ENCODE measurements at places on chromosomes 5 and 9.

- no peak for DNase-seq
These were observed 758.5 kb upstream of the EDIL3 start for GRCh38 chr5:85143138-85143537.

DNA sequence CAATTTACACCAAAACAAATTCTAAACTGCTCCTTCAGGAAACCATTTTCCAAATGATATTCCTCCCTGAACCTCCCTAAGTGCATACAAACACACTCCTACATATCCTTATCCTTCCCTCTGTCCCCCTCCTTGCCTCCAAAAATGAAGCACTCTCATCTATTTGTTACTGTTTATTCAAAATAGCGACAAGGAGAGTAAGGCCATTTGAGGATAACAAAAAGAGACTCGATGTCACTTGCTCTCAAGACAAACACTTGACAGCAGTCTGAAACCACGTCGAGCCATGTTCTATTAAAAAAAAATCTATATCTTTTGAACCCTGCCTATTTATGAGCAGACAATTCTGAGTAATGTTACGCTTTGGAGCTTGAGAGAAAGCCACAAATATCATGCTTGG is 547.9 kb downstream of the DTWD2 start:
- no peak for DNase-seq

- no peak for DNase-seq
These were observed 4.0 kb downstream of the SNX30 start for GRCh38 chr9:112754578-112754977.

DNA sequence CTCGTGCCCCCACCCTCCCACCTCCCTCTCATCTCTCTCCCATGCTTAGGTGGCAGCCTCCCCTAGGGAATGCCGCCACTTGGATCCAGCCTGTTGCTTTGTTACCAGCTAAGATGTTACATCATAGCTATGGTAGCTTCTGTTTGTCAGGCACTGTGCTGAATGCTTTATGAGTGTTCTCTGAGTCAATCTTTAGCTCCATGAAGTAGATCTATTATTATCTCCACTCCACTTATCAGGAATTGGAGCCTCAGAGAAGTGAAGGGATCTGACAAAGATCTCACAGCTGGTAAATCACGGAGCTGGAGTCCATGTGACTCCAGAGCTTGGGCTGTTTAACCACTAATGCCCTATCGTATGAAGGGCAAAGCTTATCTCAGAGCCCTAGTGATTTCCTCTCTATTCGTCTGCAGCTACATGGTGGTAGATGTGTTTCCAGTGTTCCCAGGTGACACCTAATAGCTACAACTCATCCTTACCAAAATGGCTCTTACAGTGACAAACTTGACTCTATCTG is 54.1 kb downstream of the GARNL3 start:
- DNase-seq: no peak

DNA sequence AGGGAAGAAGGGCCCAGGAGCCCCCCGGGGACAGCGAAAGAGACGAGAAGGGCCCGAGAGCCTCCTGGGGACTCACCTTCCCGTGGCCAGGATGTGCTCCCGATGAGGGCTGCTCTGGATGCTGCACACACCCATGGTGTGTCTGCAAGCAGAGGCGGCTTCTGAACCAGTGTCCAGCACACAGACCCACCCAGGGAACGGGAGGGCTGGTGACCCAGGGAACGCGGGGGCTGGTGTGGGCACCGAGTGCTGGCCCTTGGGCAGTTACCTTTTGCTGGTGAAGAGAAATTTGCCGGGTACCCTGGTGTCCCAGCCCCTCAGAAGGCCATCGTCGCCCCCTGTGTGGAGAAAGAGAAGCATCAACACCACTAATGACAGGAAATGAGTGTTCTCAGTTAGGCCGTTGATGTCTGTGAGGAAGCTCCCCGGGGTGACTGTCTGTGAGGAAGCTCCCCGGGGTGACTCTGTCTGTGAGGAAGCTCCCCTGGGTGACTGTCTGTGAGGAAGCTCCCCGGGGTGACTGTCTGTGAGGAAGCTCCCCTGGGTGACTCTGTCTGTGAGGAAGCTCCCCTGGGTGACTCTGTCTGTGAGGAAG is 13.2 kb downstream of the MRPL41 start:
- DNase-seq: no peak

DNA sequence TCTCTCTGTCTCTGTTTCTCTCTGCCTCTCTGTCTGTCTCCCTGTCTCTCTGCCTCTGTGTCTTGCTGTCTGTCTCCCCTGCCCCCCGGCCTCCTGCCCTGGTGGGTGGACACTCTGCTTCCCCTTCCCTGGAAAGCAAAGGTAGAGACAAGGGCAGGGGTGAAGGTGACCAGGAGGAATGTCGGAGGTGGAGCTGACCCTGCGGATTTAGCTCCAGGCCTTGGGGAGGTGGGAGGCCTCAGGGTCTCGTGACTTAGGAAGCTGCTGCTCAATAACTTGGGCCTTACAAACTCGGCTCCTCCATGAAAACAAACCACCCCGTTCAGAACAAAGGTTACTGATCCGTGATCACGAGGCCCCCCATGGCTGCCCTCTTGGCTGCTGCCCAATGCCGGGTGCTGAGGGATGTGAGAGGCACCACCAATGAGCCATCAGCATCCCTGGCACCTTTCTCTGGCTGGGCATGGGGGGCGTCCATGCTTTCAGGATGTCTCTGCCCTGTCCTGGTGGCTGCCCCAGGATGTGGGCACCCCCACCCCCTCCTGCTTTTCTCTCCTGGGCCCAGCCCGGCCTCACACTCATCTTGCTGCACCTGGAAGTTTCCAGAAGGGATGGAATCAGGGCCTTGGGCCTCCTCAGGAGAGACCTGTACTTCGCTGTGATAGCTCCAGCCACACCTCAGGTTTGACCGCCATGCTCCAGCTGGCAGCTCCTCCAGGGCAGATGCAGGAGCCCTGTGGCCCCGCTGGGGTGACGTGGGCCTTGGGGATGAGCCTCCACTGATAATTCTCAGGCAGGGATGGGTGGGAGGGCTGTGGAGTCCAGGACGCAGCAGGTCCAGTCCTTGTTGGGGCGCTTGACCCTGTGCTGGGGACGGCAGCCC is 14.8 kb upstream of the SLC6A19 start:
- peak; percentile 18 for DNase-seq

- no peak for DNase-seq
These were observed 86.9 kb upstream of the CTNNA1 start for GRCh38 chr5:138666226-138666742.

- DNase-seq: no peak
These were observed 50.5 kb upstream of the CTNNAL1 start for GRCh38 chr9:109063760-109064159.

- no peak for DNase-seq
These were observed 154.9 kb upstream of the DAPK1 start for GRCh38 chr9:87342743-87343142.

- DNase-seq: no peak
These were observed 78.5 kb downstream of the KIF4B start for GRCh38 chr5:155091768-155092717.

- DNase-seq: no peak
These were observed 79.6 kb downstream of the C7 start for GRCh38 chr5:40988746-40989510.

DNA sequence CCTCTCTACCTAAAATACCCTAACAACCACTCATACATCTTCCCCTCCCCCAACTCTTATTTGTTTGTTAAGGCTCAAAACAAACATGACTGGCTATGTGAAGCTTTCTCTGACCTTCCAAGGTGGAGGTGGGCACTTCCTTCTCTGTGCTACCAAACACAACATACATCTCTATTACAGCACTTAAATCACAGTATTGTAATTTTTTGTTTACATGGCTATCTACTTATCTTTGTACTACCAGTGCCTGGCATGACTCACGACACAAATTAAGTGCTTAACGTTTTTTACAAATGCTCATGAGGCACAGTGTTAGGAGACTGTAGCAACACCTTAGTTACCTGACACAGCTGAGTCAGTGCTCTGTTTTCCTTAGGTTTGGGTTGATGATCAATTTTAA is 18.6 kb downstream of the HOMER1 start:
- no peak for DNase-seq

DNA sequence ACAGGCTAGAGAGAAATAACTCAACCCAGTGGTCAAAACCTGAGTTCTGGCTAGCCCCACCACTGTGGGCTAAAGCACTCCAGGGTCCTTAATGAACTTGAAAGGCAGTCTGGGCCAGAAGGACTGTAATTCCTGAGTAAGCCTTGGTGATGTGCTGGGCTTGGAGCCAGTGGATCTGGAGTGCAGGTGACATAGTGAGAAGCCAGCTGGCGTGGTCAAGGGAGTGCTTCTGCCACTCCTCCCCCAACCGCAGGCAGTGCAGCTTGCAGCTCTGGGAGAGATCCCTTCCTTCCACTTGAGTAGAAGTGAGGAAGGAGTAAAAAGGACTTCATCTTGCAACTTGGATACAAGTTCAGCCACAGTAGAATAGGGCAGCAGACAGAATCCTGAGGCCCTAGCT is 424.0 kb downstream of the CDH18 start:
- DNase-seq: no peak

DNA sequence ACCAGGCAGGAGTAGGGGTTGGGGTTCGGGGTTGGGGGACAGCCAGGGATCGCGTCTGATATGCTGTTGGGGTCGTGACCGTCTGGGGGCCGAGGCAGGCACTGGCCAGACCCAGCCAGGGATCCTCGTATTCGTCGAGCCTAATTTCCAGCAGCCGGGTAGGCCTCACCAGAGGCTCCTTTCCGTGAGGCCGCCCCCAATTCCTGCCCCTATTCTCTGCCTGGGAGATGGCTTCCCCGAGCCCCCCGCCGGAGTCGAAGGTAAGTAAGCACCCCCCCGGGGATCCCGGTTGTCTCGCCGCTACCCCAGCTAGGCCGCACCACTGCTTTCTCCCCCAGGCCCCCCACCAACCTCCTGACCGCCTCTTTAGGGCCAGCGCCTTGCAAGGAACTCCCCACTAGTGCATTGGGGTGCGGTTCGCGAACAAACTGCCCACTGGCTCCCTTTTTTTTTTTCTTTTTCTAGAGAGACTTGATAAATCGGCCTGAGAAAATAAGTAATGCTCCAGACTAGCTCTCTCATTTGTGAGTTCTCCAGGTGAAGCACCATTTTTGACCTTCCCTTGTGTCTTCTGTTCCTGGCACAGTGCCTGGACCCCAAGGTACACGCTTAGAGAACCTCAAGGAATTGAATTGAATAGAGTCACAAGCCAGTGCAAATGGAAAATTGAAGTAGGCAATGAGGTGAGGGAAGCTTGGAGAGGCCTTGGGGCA is 435 bp downstream of the ZNF189 start:
- DNase-seq: no peak

Data from activated naive CD8-positive, alpha-beta T cell treated with anti-CD3 and anti-CD28 coated beads, Interleukin-2, amount 10 ng/mL, durations not matched to agents 7 days and 5 days (primary cell).